CD4-positive, alpha-beta memory T cell (primary cell): ENCODE measurements at places on chromosomes 11 and 22. TPM values are rescaled to one million over a fixed set of nuclear protein-coding genes. Genes with fewer than 3 reads are reported as not detected.

GRCh38 chr11:94835594-94835927 lies 67.4 kb downstream of the AMOTL1 start:
- H3K4me3 ChIP-seq: no peak overlapping the region
- H3K36me3 ChIP-seq: no peaks in the 10 kb centered on the region
- DNase-seq: no peak
- H3K4me1 ChIP-seq: no peaks in the 10 kb centered on the region
- H3K27ac ChIP-seq: no peak overlapping the region

- peak overlapping the region; percentile 13 for H3K27ac ChIP-seq
- no peaks in the 10 kb centered on the region for H3K27me3 ChIP-seq
- peaks cover 45% of the 10 kb centered on the region for H3K4me1 ChIP-seq
- no peak overlapping the region for H3K4me3 ChIP-seq
- no peaks in the 10 kb centered on the region for H3K36me3 ChIP-seq
- no peak for DNase-seq
These were observed 1.4 kb upstream of the TBC1D22A start for GRCh38 chr22:46761017-46761416.

The C11orf16 gene
- not detected for total RNA-seq

The P2RY6 gene
- total RNA-seq: 0.61 TPM

The TSSK2 gene
- total RNA-seq: not detected

The MUC2 gene
- total RNA-seq: not detected

The TUB gene
- 0.36 TPM for total RNA-seq

The CDON gene
- 3.1 TPM for total RNA-seq
